Right ventricle myocardium superior (tissue), 1 donor: ENCODE measurements at places on chromosomes 16 and 17. TPM values are rescaled to one million over a fixed set of nuclear protein-coding genes. Genes with fewer than 3 reads are reported as not detected.
A peak's percentile ranks its signal among the peaks of the same experiment; 100 is the strongest.

DNA sequence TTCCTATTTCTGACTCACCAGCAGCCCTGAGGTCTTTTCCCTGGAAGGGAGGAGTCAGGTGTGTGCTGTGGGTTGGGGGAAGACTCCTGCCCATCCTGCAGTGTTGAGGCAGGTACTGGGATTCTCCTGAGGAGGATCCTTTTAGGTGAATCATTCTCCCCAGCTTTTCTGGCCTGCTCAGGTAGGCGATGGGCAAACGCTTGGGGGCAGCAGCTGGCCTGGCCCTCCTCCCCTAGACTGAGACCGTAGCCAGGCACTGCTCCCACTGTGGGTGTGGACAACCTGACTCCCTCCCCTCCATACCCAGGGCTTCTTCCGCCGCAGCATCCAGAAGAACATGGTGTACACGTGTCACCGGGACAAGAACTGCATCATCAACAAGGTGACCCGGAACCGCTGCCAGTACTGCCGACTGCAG lies 15.1 kb downstream of the GJD3 start:
- DNase-seq: no peak

DNA sequence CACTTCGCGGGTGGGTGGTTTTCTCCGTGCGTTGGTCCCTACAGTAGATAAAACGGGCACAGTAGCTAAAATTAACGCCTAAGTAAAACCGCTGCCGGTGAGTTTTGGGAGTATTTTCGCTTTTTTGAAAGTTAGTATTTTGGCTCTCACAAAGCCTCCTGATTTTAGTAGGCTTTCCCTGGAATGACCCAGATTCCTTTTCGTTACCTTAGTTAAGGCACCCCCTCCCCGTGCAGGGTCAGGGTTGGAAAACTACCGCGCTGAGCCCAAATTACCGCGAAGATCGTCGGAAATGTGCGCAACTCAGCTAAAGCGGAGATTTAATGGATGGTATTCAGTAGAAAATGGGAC lies 28.3 kb upstream of the ST6GALNAC1 start:
- DNase-seq: no peak

RBFOX1 gene
- 70.2 TPM for total RNA-seq

- no peak for DNase-seq
Measured at GRCh38 chr17:59753522-59754467, 46.3 kb downstream of the VMP1 start.

GJD3 gene
- total RNA-seq: 1.3 TPM

GRCh38 chr17:34154961-34155730 lies 99.9 kb upstream of the CCL2 start:
- DNase-seq: no peak

CHRNE gene
- 0.30 TPM for total RNA-seq

GRCh38 chr16:88566158-88566557 lies 4.0 kb upstream of the ZC3H18 start:
- DNase-seq: no peak

GRCh38 chr17:29847527-29848400 lies 82.3 kb downstream of the SSH2 start:
- no peak for DNase-seq

DNA sequence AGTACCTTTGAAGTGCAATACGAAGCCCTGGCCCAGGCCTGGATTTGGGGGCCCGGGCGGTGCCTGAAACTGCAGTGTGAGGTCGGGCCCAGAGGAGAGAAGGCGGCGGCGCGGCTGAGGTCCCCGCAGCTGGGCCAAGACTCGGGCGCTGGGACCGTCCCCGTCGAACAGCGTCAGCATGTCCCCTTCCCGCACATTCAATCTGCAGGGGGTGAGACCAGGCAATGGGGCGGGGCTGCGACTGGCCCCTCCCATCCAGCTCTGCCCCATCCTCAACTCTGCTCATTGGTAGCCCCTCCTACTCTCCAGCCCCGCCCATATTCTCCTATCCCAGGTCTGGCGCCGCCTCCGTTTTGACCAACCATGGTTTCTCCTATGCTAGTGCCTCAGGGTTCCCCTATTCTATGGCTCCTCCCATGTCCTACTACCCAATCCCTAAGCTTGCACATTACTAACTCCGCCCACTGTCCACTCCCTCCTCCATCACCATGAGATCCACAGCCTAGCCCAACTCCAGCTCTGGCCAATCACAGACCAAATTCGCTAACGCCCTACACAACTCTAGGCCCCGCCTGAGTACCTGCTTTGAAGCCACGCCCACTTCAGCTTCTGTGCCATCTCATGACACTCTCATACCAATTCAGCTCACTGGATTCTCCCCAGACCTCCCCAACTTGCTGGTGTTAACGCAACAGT lies 14.4 kb upstream of the CDIPT start:
- no peak for DNase-seq

- peak; percentile 80 for DNase-seq
Measured at GRCh38 chr17:18093616-18094408, 6.1 kb downstream of the DRG2 start.

DNA sequence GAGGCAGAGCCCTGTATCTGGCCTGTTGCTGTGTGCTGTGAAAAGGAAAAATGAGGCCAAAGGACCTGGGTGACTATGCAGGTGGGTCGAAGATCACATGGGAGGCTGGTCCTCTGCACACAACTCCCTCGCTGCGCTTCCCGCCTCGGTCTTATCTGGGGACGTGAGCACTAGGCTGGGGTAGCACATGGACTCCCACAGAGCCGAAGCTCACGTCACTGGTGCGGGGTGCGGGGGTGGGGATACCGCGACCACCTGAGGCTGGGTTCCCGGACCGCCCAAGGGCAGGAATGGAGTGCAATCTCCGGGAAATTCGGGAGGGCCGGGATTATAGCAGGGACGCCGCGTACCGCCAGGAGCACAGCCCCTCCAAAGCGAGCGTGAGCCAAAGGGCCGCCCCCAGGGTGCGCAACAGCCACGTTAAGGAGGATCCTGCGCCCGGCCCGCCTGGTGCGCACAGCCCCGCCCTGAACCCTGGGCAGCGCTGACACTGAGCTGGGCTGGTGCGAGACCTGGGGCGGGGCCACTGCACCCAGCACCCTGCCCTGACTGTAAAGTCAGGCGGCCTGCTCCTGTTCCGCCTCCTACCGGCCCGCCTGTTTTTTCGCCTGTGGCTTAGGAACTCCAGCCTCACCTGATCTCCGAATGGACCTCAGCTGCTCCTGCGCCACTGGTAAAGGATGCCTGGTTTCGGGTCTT lies 4.8 kb downstream of the MT1A start:
- peak; percentile 85 for DNase-seq

DNA sequence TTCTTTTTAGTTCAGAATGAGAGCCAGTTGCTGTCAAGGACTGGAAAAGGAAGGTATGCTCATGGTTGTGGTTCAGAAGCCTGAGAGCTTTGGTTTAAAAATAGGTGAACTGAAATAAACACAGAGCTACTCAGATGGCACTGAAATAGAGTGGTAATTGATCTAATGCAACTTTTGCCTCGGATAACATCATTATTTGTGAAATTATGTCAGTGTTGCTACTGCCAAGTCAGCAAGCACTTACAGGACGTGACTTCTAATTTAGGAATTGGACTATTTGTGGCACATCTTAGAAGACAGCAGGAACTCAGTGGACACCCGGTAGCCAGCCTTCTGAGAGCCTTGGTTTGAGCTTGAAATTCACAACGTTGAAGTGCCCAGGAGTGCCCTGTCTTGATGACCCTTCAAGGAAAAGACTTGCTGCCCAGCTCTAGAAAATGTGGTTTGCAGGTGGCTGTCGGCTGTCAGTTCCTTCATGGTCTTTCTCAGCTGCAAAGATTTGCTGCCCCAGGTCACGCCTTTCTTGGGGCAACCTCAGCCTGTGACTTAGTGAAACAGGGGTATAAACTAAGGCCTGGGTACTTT lies 42.0 kb upstream of the XYLT1 start:
- no peak for DNase-seq

DNA sequence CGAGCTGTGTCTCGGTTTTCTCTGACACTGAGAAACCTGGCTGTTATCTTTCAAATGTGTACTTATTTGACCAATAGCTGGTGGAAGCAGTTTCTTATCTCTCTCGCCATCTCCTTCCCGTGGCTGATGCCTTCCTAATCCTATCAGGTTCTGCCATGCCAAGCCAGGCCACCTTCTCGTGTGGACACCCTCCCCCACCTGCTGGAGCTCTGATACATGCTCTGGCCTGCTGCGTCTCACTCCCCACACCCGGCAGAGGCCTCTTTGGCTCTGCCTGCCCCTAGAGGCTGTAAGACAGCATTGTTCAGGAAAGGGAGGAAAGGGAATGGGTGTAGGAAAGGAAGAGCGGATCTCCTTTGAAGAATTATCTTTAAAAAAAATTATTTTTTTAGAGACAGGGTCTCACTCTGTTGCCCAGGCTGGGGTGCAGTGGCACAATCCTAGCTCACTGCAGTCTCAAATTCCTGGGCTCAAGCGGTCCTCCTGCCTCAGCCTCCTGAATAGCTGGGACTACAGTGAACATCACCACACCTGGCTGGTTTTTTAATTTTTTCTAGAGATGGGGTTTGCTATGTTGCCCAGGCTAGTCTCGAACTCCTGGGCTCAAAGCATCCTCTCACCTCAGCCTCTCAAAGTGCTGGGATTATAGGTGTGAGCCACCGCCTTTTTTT lies 7.5 kb upstream of the ARMC5 start:
- peak; percentile 63 for DNase-seq

P3H4 gene
- 6.7 TPM for total RNA-seq

- DNase-seq: no peak
Measured at GRCh38 chr17:16446338-16446983, 31.1 kb downstream of the TRPV2 start.

NLRC5 gene
- total RNA-seq: 9.9 TPM

DNA sequence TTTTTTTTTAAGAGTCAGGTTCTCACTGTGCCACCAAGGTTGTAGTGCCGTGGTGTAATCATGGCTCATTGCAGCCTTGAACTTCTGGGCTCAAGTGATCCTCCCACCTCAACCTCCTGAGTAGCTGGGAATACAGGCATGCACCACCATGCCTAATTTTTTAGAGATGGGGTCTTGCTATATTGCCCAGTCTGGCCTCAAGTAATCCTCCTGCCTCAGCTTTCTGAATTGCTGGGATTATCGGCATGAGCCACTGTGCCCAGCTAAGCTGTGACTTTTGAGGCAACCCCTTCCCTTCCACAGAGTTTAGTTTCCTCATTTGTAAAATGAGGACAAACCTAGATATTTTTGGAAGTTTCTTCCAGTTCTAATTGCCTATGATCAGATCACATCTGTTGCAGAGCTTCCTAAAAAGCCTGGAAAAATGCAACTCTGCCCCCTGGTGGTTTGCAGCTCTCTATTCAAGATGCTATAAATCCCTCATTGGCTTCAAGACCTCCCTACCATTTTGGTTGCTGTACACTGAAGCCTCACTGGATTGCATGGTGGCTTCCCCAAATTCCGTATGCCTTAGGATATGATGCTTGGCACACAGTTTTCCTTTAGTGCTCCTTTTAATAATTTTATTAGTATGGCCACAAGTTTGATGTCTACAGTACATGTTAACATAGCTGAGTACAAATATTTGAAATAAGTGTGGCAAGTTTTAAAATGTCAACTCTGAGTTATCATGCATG lies 19.3 kb downstream of the GDE1 start:
- DNase-seq: peak; percentile 63

KRTAP3-1 gene
- total RNA-seq: not detected

KRT17 gene
- not detected for total RNA-seq

GRCh38 chr17:79186406-79186805 lies 111.8 kb downstream of the ENGASE start:
- DNase-seq: no peak

GRCh38 chr16:4461250-4462085 lies 13.0 kb downstream of the NMRAL1 start:
- DNase-seq: no peak

MYH2 gene
- not detected for total RNA-seq

- no peak for DNase-seq
Measured at GRCh38 chr17:50649042-50649908, 14.6 kb downstream of the ABCC3 start.

GRCh38 chr16:2196162-2196980 lies at the start of gene CASKIN1:
CASKIN1 (minus strand) TSS chr16:2196605; CDS start chr16:2196432, 173 bp downstream.
- no peak for DNase-seq

DNA sequence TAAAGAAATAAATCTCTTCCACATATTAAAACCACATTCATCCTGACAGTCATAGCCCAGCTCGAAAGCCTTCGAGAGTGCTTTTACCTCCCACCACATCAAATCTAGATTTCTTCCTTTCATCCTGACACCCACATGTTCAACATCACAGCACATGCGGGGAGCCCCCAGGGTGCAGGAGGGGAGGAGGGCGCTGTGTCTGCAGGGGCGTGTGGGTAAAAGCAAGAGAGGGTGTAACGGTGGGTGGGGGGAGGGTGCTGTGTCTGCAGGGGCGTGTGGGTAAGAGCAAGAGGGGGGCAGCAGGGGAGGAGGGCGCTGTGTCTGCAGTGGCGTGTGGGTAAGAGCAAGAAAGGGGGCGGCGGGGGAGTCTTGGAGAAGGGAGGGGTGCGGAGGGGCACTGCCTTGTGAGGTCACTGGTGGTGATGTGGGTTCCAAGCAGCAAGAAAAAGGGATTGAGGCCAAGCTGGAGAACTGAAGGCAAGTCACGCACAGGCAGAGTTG lies 34.7 kb downstream of the ADCY9 start:
- DNase-seq: no peak

CDT1 gene
- total RNA-seq: 1.00 TPM

TNFRSF12A gene
- total RNA-seq: 29.4 TPM

DNA sequence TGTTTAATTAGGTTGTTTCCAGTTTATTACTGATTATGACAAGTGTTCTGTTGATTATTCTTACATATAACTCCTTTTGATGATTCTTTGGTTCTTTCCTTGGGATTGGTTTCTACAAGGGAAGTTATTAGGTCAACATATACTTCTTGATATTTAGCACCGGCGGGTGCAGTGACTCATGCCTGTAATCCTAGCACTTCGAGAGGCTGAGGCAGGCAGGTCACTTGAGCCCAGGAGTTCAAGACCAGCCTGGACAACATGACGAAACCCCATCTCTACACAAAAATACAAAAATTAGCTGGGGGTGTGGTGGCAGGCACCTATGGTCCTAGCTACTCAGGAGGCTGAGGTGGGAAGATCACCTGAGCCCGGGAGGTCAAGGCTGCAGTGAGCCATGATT lies 120.2 kb upstream of the HAS3 start:
- no peak for DNase-seq

DNA sequence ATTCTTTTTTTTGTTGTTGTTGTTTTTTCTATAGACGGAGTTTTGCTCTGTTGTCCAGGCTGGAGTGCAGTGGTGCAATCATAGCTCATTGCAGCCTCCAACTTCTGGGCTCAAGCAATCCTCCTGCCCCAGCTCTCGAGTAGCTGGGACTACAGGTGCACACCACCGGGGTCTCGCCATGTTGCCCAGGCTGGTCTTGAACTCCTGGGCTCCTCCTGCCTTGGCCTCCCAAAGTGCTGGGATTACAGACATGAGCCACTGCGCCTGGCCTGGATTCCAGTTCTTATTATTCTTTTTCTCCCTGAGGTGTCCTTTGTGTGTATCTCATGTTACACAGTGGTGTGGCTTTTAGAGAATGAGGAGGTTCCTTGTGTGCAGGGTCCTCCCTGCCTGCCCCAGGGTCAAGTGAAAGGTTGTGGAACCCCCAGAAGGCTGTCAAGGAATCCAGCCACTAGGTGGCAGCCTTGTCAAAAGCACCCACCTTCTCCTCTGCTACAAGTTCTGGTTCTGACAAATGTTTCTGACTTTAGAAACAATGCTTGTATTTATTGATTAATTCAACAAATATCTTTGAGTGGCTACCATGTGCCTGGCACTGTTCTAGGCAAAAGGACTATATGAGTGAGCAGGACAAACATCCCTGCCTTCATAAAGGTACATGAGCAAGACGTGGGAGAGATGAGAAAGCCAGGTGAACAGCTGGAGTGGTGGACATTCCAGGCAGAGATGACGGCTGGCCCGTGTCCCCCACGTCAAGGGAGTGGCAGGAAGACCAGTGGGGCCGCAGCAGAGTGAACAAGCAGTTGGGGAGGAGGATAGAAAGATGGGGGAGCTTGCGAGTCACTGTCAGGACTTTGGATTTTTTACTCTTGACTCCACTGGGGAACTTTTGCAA lies 112.4 kb downstream of the SPECC1 start:
- DNase-seq: peak; percentile 66

- DNase-seq: no peak
Measured at GRCh38 chr17:47099451-47099986, 89.6 kb downstream of the CDC27 start.
